Natural killer cell (primary cell): ENCODE measurements at places on chromosomes 16 and 17.

- H3K27me3 ChIP-seq, result no peaks in the 10 kb centered on the region
- peak; percentile 64 for DNase-seq
- H3K27ac ChIP-seq, result peak overlapping the region; percentile 17
- H3K36me3 ChIP-seq, result no peaks in the 10 kb centered on the region
These were observed 823 bp downstream of the TNRC6C start for GRCh38 chr17:77959126-77959925.

GRCh38 chr17:81393684-81394376 is 1.4 kb upstream of the BAHCC1 start:
- peaks cover 58% of the 10 kb centered on the region for H3K4me1 ChIP-seq
- H3K36me3 ChIP-seq, result no peaks in the 10 kb centered on the region
- no peak overlapping the region for H3K27ac ChIP-seq
- peaks cover 44% of the 10 kb centered on the region for H3K27me3 ChIP-seq
- peak; percentile 54 for DNase-seq
- H3K4me3 ChIP-seq, result no peak overlapping the region

GRCh38 chr16:83609178-83609577 is 198.6 kb upstream of the HSBP1 start:
- DNase-seq, result no peak
- H3K4me3 ChIP-seq, result no peak overlapping the region
- H3K27ac ChIP-seq, result no peak overlapping the region
- no peaks in the 10 kb centered on the region for H3K36me3 ChIP-seq
- no peaks in the 10 kb centered on the region for H3K27me3 ChIP-seq

DNA sequence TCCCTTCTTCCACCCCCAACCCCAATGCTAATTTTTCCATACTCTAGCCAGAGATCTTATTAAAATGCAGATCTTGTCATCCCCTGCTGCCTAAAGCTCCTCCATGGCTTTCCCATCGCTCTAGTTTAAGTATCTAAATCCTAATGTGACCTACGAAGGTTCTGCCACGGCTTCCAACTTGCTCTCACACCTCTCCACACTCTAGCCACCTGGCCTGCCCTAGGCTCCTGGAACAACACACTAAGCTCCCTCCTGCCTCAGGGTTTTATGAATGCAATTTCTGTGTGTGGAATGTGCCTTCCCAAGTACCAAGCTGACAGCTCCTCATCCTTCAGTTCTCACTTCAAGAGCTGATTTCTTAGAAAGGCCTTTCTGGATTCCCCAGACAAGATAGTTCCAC is 16.6 kb downstream of the NXPH3 start:
- H3K27ac ChIP-seq, result no peak overlapping the region
- no peak for DNase-seq
- peaks cover 23% of the 10 kb centered on the region for H3K36me3 ChIP-seq
- no peaks in the 10 kb centered on the region for H3K27me3 ChIP-seq
- H3K4me3 ChIP-seq, result no peak overlapping the region

GRCh38 chr16:49651996-49652395 is 203.9 kb downstream of the ZNF423 start:
- H3K4me1 ChIP-seq, result no peaks in the 10 kb centered on the region
- DNase-seq, result no peak
- no peak overlapping the region for H3K4me3 ChIP-seq
- H3K27me3 ChIP-seq, result no peaks in the 10 kb centered on the region

GRCh38 chr16:50956637-50957036 is 194.4 kb downstream of the SALL1 start:
- no peak for DNase-seq
- no peaks in the 10 kb centered on the region for H3K27me3 ChIP-seq
- no peak overlapping the region for H3K27ac ChIP-seq
- H3K4me3 ChIP-seq, result no peak overlapping the region
- H3K4me1 ChIP-seq, result no peaks in the 10 kb centered on the region
